Amygdala (tissue), 56 donors: ENCODE measurements at places on chromosomes 2 and 18.

- DNase-seq: no peak
Observed at GRCh38 chr2:50615291-50615690, 416.6 kb downstream of the NRXN1 start.

DNA sequence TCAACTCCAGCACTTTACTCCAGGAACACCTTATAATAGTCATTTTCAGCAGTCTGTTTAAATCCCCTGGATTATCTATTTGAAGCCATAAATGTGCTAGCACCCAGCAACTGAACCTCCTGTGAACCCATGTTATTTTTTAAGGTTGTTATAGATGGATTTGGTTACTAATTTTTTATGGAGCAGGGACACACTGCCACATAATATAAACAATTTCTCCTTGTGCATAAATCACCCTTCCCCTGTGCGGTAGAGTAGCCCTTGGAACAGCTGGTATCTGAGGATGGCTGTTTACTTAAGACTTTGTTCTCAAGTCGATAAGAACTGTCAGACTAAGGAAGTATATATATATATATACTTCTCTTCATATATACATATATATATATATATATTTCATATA lies 367.4 kb downstream of the EPHA4 start:
- no peak for DNase-seq

- DNase-seq: no peak
Observed at GRCh38 chr2:110853516-110853915, 121.1 kb downstream of the ACOXL start.

- DNase-seq: no peak
Observed at GRCh38 chr2:138421971-138422335, 79.6 kb upstream of the SPOPL start.

GRCh38 chr2:223459328-223459939 lies 142.7 kb downstream of the SCG2 start:
- no peak for DNase-seq

DNA sequence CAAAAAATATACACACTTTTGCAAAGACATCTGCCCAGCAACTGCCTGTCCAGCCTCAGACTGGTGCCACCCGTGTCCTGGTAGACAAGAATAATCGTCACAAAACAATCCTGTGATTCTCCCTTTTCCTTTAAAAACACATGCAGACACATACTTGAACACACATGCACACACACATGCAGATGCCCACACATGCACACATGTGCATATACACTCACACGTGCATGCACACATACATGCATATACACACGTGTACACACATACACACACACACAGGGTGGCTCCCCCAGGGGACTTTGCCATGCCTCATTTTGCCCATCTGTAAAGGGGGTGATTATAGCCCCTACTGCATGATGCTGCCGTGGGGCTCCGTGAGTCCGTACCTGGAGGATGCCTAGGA lies 24.9 kb upstream of the ALPP start:
- DNase-seq: no peak

DNA sequence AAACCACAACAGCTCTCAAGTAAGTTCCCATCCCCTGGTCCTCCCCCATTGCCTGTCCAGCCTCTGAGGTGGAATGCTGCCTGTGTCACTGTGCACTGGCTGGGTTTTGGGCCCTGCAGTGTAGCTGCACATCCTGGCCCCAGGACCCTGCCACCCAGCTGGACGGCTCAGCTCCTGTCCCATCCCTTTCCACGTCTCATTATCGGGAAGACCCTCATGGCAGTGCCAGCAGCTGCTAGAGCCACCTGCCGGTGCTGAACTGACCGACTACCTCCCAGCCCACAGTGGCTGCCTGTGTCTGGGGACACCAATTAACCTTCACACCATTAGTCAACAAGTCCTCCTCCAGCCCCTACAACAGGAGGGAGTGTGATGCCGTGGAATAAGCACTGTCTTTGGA lies 31.9 kb downstream of the ADCY3 start:
- DNase-seq: no peak

DNA sequence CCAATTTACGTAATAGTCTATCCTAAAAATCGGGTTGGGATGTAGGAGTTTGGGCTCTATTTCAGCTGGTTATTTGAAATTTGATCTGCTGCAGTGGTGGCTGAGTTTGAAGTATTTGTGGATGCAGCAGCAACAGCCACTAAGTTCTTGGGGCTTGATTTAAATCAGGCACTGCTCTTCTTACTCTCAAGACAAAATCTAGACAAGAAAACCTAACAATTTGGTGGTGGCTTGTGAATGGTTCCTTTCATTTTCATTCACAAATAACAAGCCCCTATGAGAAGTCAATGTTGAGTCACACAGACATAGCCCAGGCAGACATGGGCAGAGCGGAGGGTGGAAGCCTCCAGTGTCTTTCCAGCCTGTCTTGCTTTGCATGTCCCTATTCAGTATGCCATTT lies 199.3 kb downstream of the LTBP1 start:
- DNase-seq: no peak

GRCh38 chr18:75086494-75087034 lies 122.4 kb downstream of the PTGR3 start:
- no peak for DNase-seq

- no peak for DNase-seq
Observed at GRCh38 chr18:55841314-55841713, 253.3 kb upstream of the TCF4 start.

GRCh38 chr2:51028829-51029228 lies 3.1 kb downstream of the NRXN1 start:
- no peak for DNase-seq

DNA sequence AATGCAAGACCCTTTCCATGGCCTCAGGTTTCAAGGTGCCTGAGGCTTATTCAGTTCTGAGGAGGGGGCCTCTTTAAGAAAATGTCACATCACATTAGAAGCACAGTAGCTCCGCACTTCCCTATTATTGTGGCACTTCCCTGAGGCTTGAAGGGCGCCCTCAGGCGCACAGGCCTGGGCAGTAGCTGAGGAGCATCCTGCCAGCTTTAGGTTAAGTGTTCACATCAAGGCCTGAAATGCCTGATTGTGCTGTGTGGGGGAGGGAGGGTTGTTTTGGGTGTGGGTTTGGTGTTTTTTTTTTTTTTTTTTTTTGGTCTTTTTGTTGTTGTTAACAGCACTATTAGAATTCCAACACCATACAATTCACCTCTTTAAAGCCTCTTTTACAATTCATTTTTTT lies 107.9 kb downstream of the CABLES1 start:
- DNase-seq: no peak

- DNase-seq: no peak
Observed at GRCh38 chr2:176784633-176785200, 427.9 kb upstream of the HNRNPA3 start.

- no peak for DNase-seq
Observed at GRCh38 chr18:70197844-70198243, 7.6 kb downstream of the RTTN start.

- no peak for DNase-seq
Observed at GRCh38 chr2:29336341-29337241, 221.4 kb downstream of the CLIP4 start.

GRCh38 chr2:76731157-76731556 lies 791.0 kb downstream of the LRRTM4 start:
- DNase-seq: no peak

- no peak for DNase-seq
Observed at GRCh38 chr2:233059547-233059796, 670 bp upstream of the INPP5D start.

- DNase-seq: no peak
Observed at GRCh38 chr2:207819839-207820784, 50.4 kb upstream of the FZD5 start.
